ENCODE measurements at places on chromosomes 6 and 20.

GRCh38 chr6:9484091-9484490 lies 930.8 kb downstream of the TFAP2A start:
- no peak for DNase-seq

DNA sequence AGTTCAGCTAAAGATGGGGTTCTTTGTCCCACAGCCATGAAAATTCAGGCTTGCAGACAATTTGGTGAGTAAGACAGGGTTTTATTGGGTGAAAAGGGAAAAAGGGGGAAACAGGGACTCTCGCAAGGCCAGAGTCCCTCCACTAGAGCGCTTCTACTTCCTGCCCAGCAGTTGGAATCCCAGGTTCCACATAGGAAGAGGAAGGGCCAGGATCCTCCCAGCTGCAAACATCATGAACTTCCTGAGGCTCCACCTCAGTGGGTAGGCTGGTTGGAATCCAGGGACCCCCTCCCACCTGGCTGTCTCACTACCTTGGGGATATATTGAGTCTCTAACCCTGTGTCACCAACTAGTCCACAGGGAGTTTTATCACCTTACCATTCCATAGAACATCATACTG lies 39.5 kb upstream of the PRSS16 start:
- DNase-seq: no peak

DNA sequence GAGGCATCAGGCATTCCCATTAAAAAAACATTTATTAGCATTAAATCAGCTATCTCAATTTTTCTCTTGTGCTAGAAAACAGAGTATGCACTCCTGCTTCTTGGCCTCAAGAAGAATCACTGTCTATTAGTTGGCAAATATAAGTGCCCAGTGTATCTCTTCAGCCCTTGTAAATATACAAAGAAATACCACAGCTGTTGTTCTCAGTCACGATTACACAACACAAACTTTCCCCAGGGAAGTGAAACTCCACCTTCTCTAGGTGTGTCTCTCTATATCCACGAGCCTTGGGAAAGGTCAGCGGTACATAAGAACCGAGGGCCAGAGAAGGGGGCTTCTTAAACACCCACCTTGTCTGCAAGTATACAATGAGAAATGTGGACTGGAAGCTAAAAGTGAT lies 194.7 kb downstream of the PKHD1 start:
- no peak for DNase-seq

DNA sequence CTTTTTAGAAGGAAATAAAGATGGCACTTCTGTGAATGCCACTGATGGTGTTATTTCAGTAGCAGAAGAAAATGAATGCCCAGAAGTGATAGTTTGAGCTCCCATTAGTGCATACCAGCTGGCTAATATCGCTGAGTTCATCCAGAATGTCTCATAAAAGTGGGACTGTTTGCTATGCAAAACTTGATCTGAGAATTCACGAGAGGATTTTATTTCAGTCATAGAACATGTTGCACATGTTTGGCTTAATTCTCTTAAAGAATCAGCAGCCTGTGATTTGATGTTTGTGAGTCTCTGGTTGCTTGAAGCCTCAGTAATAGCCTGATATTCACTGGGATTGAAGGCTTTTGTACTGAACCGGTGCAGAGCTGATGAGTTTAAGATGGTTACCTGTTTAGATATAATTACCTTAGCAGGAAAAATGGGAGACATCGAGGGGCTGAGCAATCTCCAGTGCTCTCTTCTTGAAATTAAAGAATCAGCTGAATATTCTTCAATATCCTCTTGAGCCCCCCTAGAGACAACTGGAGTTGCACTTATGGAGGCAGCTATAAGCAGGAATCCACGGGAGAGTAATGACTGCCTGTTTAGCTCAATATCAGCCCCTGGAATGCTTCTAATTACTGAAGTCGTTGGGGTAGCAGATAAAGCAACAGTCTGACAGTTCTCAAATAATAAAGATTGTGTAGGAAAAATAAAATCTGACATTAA lies 955.5 kb downstream of the PHF3 start:
- peak; percentile 32 for DNase-seq

GRCh38 chr6:31441365-31442267 lies 38.2 kb downstream of the MICA start:
- DNase-seq: peak; percentile 16

DNA sequence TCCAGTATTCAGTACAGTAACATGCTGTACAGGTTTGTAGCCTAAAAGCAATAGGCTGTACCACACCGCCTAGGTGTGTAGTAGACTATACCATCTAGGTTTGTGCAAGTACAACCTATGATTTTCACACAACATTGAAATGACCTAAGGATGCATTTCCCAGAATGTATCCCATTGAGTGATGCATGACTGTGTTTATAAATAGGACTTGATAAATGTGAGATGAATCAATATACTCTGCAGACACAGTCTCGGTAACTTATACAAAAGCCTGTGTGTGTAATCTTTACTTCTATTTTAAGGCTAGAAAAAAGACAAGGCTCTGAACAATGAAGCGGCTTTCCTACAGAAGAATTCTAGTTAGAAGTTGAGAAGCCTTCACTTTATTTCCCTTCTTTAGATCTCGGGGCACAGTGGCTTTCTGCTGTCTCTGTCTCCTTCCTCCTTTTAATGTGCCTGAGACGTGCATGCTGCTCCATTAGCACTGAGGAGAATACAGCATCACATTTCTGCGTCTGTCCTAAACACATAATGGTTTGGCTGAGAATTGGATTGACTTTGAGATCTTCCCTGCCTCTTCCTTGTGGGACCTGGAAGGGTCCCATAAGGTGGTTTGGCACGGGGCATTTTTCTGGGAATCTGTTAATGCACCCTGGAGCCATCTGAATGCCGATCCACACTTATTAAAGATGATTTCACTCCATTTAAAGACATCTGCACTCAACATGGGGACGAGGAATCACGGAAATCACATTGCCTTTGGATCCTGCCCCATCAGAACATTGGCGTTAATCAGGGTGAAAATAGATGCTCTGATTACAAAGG lies 112.5 kb downstream of the SCML4 start:
- no peak for DNase-seq

GRCh38 chr6:9252799-9253198 lies 817.5 kb upstream of the SLC35B3 start:
- DNase-seq: peak; percentile 56

- DNase-seq: no peak
Measured at GRCh38 chr6:149267072-149267471, 50.4 kb upstream of the TAB2 start.

GRCh38 chr6:29589423-29590048 lies 4.6 kb downstream of the OR2H2 start:
- DNase-seq: no peak

- DNase-seq: no peak
Measured at GRCh38 chr20:11230999-11231398, 557.2 kb upstream of the JAG1 start.

DNA sequence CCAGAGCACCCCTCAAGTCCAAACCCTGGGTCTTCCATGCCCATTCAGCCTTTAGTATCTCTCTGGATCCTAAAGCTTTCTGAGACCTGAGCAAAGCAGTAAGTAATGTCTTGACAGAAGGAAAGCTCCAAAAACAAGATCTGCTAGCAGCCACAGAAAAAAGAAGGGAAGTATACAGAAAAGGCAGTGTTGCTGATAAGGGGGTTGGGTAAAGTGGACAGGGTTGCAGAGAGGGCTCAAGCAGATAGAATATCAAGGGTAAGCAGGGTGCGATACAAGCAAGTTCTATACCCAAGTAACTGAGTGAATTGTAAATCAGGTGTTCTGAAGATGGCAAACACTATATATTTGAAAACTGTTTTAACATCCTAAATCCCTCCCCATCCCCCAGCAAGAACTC lies 113.4 kb upstream of the CARMIL1 start:
- no peak for DNase-seq

DNA sequence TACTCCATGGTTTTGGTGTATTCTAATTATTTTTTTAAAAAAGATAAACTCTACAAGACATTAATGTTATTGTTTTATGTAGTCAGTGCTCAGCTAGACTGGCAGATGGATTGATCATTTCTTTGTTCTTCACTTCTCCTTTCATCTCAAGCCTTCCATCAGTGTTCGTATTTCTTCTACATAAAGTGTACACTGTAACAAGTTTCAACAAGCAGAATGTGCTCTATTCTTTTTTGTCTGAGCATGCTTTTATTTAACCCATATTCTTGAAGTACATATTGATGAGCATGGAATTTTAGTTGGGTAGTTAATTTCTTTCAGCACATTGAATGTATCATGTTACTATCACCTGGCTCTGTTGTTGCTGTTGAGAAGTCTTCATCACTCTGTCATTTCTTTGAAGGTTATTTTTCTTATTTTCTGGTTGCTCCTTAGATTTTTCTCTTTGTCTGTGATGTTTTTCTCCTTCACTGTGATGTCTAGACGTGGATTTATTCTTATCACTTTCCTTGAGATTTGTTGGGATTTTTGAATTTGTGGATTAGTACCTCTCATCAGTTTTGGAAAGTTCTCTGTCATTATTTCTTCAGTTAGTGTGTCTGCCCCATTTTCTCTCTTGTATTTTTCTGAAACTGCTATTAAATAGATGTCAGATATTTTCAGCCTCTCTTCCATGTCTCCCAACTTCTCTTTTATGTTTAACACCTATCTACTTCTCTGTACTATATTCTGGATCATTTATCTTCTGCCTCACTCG lies 48.5 kb downstream of the TGM2 start:
- DNase-seq: no peak

- DNase-seq: no peak
Measured at GRCh38 chr6:2038092-2038491, 207.3 kb downstream of the GMDS start.

- no peak for DNase-seq
Measured at GRCh38 chr6:41176189-41176588, 13.3 kb upstream of the TREM2 start.

GRCh38 chr6:42777126-42777822 lies 4.6 kb upstream of the BICRAL start:
- no peak for DNase-seq

DNA sequence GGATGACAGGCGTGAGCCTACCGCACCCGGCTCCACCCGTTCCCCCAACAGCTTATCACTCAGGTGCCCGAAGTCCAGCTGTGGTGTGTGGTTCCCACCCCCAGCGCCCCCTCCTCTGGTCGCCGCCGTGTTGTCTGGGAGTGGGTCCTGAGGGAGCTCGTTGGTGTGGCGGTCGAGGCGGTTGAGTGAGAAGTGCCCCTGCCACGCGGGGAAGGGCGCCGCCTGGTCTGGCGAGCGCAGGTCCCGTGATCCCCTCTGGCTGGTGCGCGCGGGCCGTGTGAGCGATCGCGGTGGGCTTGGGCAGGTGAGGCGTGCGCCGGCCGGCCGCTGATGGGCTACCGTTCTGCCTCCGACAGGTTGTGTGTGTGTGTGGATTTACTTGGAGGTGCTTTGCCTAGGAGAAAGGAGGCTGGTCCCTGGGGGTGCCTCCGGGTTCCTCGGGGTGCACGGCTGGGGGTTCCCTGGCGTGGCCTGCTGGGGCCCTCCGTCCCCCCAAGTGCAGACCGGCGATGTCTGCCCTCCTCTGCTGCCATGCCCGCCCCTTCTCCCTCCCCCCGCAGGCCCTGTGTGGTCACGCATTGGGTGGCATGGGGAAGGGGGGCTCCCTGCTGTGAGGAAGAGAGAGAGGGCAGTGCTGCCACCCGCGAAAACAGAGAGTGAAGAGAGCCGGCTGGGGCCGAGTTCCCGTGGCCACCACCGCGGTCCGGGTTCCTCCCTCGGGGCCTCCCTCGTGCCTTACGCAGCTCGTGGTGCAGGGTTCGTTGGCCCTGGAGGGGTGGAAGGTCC lies 336.0 kb upstream of the DEFB115 start:
- no peak for DNase-seq

GRCh38 chr20:42576167-42576566 lies 613.5 kb downstream of the PTPRT start:
- no peak for DNase-seq

- no peak for DNase-seq
Measured at GRCh38 chr6:14665827-14666724, 548.5 kb downstream of the CD83 start.

- no peak for DNase-seq
Measured at GRCh38 chr6:72955666-72956065, 269.6 kb downstream of the KHDC1L start.

Data from NCI-H524 (cell line).